Myocyte (in vitro differentiated cells): ENCODE measurements at places on chromosomes 11 and 22. TPM values are rescaled to one million over a fixed set of nuclear protein-coding genes. Genes with fewer than 3 reads are reported as not detected.

Gene TEX54
- total RNA-seq, result not detected in 2 replicates

Gene RBMXL2
- total RNA-seq, result not detected in 2 replicates

Gene CRYBB3
- not detected in 2 replicates for total RNA-seq

Gene APOBEC3G
- total RNA-seq, result 3.9 TPM in 2 replicates

Gene PARVB
- 53.2 and 80.0 TPM in 2 replicates for total RNA-seq

Gene SEC14L6
- total RNA-seq, result not detected in 2 replicates

Gene GAS2
- total RNA-seq, result 0.83 and 2.1 TPM in 2 replicates

Gene SCN4B
- 0.16 TPM in 1 of 2 replicates, not detected in the other for total RNA-seq

Gene SLC22A8
- not detected in 2 replicates for total RNA-seq

Gene USP2
- 10.0 and 18.4 TPM in 2 replicates for total RNA-seq

Gene GAB4
- total RNA-seq, result not detected in 2 replicates

Gene SYCE3
- total RNA-seq, result not detected in 2 replicates

Gene TNNT3
- 1,570 and 2,000 TPM in 2 replicates for total RNA-seq

Gene SMTNL1
- total RNA-seq, result 0.16 and 0.21 TPM in 2 replicates

Gene CLMP
- total RNA-seq, result 17.2 and 32.0 TPM in 2 replicates

Gene RTN4RL2
- total RNA-seq, result 0.53 and 0.94 TPM in 2 replicates

Gene OR51A4
- total RNA-seq, result not detected in 2 replicates

Gene LRRC75B
- 10.0 and 13.2 TPM in 2 replicates for total RNA-seq

Gene OR10D3
- total RNA-seq, result not detected in 2 replicates

Gene GPHA2
- not detected in 2 replicates for total RNA-seq

Gene HTR3A
- not detected in 2 replicates for total RNA-seq

Gene IL17REL
- total RNA-seq, result not detected in 2 replicates

Gene CHRM4
- 0.19 TPM in 1 of 2 replicates, not detected in the other for total RNA-seq

Gene GSTP1
- total RNA-seq, result 152 and 246 TPM in 2 replicates

Gene AP5B1
- total RNA-seq, result 9.8 and 10.2 TPM in 2 replicates

Gene EML3
- 11.3 and 17.6 TPM in 2 replicates for total RNA-seq

Gene CHRDL2
- not detected in 2 replicates for total RNA-seq

Gene TUBA8
- 12.6 and 20.9 TPM in 2 replicates for total RNA-seq

Gene ARL2
- 134 TPM in 2 replicates for total RNA-seq
